GM23248 (cell line): ENCODE measurements at places on chromosomes 7 and 10.

- no peak for DNase-seq
These were observed 112.5 kb upstream of the WDR11 start for GRCh38 chr10:120738658-120739057.

- DNase-seq: no peak
These were observed 14.6 kb downstream of the TRPV5 start for GRCh38 chr7:142918901-142919300.

DNA sequence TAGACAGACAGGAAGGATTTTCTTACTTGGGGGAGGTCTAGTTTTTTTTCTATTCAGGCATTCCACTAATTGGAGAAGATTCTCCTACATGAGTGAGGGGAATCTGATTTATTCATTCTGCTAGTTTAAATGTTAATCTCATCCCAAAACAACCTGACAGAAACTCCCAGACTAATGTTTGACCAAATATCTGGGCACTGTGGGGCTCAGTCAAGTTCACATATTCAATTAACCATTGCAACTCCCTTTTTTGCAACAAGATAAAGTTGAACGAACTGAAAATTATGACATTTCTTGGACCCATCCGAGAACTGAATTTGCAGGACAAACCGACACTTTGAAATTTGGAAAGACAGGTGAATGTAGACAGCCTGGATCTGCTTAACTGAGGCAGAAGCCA lies 194.4 kb upstream of the PTER start:
- no peak for DNase-seq

DNA sequence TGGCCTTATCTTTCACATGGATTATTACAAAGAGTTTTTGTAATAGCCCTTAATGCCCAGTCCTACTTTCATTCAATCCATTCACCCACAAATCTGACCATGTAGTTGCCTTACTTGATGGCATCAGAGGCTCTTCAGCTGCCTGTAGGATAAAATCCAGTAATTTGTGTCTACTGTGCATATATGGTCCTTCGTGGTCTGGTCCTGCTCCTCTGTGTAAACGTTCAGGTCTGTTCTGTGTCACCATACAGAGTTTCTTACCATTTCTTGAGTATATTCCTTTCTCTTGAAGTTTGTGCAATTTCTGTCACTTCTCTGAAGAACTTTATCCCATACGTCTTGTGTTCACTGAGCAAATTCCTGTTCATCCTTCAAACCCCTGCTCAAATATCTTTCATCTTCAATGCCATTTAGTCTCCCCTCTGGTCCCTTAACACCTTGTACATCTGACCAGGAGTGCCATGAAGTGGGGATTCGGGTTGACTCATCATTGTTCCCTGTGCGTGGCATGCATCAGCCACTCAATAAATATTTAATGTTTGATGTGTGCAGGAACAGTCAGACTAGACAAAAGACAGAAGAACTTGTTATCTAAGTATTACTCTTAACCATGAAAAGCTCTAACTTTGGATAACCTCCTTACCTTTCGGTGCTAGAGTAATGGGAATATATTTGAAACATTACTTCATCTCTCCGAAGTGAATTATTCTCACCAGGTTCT lies 98.6 kb upstream of the RPA3 start:
- no peak for DNase-seq

GRCh38 chr10:98411768-98412167 lies 3.2 kb downstream of the PYROXD2 start:
- no peak for DNase-seq

GRCh38 chr10:69353977-69354635 lies 62.6 kb downstream of the TACR2 start:
- no peak for DNase-seq

DNA sequence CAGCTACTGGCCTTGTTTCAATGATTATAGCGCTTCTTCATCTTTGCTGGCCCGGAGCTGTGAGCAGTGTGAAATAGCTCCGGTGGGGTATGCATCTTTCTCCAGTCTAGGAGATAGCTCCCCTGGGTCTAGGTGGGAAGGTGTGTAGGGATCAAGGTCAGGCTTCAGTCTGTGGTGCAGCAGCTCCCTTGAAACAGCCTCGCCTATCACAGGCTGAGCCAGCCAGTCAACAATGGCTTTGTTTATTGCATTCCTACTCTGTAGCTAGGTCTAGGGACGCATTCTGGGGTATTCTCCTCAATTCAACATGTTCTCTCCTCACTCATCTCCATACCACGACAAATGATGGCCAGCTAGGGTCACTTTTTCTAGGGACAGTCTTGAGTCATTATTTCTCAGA lies 646.8 kb upstream of the IGFBP3 start:
- DNase-seq: no peak

GRCh38 chr7:2710901-2711551 lies 23.0 kb downstream of the AMZ1 start:
- DNase-seq: no peak

DNA sequence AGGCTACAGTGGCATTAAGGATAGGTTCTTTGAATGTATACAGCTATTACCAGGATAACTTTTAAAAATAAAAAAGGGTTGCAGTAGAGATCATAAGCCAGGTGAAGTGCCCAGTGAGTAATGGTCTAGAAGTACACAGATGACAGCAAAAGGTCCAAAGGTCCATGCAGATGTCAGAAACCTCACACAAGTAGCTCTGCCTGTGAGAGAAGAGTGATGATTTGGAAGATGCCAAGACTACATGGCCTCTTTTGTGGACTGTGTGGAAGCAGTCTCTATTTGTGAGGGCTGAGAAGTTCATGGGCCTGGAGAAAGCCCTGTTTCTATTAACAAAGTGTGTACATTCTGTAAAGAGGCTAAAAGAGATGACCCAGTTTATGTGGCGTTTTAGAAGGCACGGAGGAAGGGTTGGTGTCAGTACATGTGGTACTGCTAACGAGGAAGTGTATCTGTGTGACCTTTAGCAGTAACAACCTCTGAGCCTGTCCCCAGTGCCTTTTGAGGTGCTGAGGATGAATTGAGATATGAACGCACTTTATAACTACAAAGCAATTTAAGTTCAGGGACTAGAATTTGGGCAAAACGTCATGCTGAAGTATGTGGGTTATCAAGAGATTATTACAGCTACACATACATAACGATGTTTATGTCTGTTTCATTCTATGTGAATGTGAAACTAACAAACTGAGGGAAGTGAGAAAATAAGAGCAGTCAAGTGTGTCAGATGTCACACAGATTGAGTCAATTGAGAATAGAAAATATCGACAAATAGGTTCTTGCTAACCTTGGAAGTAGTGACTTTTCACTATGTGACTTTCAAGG lies 7.6 kb downstream of the CYCS start:
- DNase-seq: no peak

GRCh38 chr10:112203328-112204076 lies 19.9 kb upstream of the GPAM start:
- peak; percentile 70 for DNase-seq

DNA sequence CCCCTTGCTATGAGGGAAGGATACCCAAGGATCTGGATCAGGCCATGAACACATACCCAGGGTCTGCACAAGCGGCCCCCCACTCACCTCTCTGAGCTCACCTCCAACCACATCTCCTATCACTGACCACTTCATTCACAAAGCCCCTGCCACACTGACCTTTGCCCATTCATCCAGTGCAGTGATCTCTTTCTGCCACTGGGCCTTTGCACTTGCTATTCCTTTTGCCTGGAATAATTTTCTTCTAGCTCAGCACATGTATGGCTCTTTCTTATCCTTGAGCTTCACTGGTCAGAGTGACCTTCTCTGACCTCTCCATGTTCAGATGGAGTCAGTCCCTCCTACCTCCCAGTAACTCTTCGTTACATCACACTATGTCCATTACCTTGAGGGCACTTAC lies 48.3 kb downstream of the ADRA2A start:
- DNase-seq: no peak

DNA sequence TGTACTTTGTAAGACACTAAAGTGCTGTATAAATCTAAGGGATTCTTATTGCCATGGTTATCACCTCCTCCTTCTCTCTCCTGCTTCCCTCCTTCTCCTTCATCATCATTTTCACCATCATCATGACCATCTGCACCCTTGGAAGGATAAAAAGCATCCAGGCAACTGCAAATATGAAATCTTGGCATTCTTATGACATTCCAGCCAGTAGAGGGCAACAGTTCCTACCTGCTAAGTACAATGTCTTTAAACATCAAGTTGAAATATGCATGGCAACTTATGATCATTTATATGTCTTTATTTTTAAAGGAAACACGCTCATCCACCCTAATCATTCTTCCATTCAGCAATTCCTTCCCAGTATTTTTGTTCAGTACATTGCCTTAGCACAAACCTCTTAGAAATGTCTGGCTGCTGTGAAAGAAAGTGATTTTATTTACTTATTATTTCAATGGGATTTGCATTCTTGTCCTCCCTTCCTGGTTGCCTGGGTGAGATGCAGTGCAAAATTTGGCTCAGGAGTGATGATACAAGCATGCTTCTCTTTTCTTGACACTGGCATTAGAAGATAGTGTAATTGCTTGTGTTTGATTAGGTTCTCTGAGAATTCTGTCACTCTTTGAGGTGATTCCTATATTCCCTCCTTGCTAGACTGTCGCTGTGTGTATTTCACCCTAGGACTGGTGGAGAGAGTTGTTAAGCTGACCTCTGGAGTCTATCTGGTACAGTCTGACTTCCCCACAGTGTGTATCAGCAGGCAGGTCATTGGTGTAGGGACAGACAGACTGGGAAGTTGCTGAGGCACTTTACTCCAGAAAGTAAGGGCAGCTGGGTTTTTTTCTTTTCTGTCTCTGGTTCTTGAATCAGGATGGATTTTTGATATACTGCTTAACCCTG lies 188.5 kb upstream of the BMPER start:
- peak; percentile 48 for DNase-seq

GRCh38 chr10:97607095-97607636 lies 17.6 kb downstream of the C10orf62 start:
- DNase-seq: no peak

- DNase-seq: no peak
These were observed 216.0 kb upstream of the AGK start for GRCh38 chr7:141335164-141335563.

GRCh38 chr7:130266258-130266960 lies at the start of gene CPA2:
Gene CPA2 (plus strand): TSS chr7:130266863. CDS start chr7:130266882, 19 bp downstream.
- no peak for DNase-seq

DNA sequence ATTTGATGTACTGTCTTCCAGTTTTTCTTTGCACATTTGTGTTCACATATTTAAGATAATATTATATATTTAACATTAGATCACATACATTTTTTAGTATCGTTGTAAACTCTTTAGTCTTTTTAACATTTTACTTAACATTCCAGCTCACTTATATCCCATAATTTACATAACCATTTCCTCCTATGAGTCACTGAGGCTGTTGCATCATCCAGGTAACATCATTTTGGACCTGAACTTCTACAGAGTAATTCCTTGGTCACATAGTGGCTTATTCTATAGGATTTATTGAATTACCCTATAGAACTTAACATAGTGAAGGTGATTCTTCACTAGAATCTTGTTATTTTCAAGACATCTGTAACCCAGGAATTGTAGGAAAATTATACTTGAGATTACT lies 194.4 kb downstream of the POU6F2 start:
- DNase-seq: no peak

DNA sequence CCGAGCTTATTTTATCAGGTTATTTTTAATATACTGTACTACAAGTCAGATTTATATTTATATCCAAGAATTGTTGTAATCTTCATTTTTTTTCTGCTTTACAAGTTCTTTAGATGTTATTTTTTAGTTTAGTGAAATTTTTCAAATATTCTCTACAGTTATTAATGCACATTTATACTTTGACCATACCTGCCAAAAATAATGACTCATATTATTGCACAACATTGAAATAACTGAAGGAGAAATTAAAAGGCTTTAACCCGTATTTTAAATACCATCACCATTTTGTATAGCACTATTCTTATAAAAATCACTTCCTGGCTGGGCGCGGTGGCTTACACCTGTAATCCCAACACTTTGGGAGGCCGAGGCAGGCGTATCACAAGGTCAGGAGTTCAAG lies 278.5 kb downstream of the BICC1 start:
- peak; percentile 51 for DNase-seq

DNA sequence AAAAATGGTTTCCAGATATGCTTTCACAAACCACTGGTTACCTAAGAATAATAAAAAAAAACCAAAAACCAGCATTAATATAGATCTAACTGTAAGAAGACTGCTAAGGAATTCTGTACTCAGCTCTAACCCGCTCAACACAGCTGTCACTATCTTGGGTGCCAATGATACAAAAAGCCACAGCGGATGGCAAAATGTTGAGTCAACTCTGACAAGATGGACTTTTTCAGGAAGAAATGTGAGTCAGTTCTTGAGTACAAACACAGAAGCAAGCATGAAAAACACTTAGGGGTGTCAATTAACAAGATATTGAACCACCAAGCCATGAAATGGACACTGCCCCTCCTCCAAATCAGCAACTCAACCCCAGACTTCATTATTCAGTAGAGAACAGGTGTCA lies 55.0 kb downstream of the CTTNBP2 start:
- DNase-seq: no peak
